Heart left ventricle (tissue), 16 donors: ENCODE measurements at places on chromosomes 4 and X. TPM values are rescaled to one million over a fixed set of nuclear protein-coding genes. Genes with fewer than 3 reads are reported as not detected.
A peak's percentile ranks its signal among the peaks of the same experiment; 100 is the strongest.

The PLS3 gene
- polyA plus RNA-seq = 17.5 TPM

The SLITRK4 gene
- 0.14 TPM for polyA plus RNA-seq

The DUX4 gene
- polyA plus RNA-seq = not detected

The TBC1D14 gene
- 32.0 TPM for polyA plus RNA-seq

The IL21 gene
- polyA plus RNA-seq = not detected

The GPR50 gene
- not detected for polyA plus RNA-seq

The GLOD5 gene
- not detected for polyA plus RNA-seq

The CXCL5 gene
- polyA plus RNA-seq = 0.10 TPM

The SLC4A4 gene
- 3.7 TPM for polyA plus RNA-seq

The PLXNA3 gene
- polyA plus RNA-seq = 8.7 TPM

The CYP2U1 gene
- polyA plus RNA-seq = 3.7 TPM

DNA sequence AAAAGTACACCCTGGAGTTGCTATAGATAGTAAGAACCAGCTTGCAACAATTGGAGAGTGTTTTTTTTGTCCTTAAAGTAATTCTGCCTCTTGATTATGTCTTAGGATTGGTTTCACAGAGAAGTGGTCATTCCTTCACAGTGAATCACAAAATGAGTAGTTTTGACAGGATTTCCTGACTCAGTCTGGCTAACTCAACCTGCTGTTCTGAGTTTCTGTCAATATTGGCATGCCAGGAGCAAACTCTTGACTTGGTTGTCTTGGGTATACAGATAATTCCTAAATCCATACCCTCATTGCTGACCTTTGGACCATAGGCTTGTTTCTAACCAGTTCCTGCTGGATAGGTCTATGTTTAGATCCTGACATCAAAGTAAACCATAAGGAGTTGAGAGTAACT, 9.4 kb downstream of the FHIP1A start:
- DNase-seq = no peak

DNA sequence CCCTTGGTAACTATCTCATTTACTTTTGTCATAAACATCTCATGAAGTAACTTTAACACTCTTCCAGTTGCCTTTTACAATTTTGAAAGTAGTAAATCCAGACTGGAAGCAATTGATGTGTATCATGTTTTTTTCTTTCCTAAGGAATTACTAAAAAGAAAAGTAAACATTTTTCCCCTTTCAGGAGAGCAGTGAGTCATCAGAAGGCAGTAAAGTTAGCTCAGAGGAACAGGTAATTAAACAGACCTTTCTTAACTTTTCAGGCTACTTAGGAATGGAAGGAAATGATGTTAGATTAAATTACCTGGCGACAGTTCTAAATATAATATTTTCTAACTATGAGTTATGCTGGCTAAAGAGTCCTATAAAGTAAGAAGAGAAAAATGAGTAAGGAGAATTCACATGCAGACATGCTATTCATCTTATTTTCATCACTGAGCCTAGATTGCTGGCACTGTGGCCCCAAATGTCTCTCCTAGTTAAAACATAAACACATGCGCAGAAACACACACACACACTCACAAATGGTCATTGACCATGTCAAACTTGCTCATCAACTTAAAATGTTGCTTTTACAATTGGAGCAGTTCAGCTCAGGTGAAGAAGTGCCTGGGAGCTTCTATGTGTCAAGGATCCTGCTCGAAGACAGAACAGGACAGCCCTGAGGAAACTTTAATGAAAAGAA, 9.3 kb downstream of the DMP1 start:
- DNase-seq = no peak

- no peak for DNase-seq
Measured at GRCh38 chr4:154462081-154462810, 29.4 kb downstream of the DCHS2 start.

- no peak for DNase-seq
Measured at GRCh38 chr4:41124916-41125548, 89.3 kb downstream of the APBB2 start.

DNA sequence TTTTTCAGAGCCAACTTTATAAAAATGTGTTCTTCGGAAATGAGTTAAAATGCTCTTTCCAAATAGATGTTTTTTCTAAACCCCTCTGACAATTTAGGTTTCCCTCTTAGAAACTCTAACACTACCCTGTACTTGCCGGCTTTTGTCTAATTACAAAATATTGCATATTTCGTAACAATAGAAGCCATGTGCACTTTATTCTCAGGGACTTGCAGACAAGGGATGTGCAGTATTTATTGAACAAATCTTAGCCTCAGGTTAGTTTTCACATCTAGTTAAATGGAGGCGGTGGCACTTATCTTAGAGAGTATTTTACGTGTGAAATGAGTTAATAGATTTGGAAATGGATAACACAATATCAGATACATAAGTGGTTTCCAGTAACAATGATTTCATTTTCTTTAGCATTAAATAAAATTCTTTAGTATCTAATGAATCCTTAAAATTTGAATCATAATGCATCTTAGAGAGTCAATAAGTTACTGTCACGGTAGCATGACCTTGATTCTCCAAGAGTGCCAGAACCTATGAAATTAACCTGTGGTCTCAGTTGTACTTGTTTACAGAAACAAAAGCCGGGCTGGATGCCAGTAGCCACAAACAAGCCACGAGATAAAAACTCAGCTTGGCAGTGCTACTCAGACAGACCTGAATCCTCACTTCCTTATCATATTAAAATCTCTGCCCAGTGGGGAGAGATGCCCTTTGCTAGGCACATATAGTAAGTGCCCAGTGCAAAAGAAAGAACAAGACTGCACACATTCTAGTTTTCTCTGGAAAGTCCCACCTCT, 772 bp upstream of the PABPC4L start:
- no peak for DNase-seq

DNA sequence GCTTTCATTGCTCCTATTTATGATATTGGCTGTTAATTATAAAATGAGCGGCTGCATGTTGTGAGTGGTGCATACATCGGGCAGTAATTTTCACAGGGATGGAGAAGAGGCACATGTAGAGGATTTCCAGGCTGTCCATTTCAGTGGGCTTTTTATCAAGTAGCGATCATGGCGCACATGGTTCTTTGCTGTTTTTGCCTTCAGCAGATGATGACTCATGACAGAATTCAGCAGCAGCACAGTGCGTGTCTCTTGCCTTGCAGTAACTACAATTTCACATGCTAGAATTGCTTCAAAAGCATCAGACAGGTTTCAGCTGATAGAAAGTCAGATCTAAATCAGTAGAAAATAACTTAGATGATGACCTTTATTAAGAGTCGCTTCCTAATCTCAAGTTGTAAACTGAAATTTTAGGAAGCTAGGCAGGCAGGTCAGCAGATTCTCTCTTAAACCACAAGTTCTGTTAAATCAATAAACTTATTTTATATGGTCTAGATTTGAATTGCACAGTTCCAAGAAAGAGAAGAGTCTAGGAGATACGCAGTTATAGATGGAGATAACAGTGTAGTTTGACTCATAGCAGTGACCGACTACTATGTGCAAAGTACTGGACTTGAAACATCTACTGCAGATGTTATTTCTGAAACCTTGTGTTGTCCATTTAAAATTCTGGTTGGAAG, 35.8 kb downstream of the LRP2BP start:
- no peak for DNase-seq

DNA sequence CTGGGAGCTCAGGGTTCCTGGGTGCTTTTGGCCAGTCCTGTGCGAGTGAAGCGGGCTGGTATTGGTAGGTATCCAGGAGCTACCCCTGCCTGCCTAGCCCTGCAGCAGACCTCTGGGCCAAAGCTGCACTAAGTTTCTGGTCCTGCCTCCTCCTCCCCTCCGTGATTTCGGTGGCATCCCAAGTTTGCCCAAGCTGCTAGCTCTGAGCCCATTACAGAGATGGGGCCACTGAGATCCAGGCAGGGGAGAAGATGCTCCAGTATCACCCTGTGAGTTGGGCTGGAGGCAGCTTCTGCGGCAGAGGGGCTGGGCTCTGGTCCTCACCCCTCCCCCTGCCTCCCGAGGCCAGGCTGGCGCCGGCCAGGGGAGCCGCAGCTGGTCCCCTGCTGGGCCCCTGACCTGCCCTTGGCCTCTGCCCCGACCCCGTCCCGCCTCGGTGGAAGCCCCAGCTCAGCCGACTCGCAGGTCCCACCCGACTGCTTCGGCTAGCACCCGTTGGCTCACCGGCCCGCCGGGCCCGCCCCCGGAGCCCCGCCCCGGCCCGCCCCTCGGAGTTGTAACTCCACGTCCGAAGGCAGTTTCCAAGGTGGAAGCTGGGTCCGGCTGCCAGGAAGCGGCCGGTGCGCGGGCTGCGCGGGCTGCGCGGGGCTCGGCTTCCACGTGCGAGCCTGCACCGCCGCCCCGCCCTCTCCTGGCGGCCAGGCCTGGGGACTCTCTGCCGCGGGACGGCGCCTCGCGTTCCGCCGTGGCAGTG, at the start of gene DUSP9:
DUSP9 (plus strand) TSS at position 584 of the 754 bp plus-strand sequence. CDS start 751 bp downstream, outside the sequence.
- DNase-seq = no peak

DNA sequence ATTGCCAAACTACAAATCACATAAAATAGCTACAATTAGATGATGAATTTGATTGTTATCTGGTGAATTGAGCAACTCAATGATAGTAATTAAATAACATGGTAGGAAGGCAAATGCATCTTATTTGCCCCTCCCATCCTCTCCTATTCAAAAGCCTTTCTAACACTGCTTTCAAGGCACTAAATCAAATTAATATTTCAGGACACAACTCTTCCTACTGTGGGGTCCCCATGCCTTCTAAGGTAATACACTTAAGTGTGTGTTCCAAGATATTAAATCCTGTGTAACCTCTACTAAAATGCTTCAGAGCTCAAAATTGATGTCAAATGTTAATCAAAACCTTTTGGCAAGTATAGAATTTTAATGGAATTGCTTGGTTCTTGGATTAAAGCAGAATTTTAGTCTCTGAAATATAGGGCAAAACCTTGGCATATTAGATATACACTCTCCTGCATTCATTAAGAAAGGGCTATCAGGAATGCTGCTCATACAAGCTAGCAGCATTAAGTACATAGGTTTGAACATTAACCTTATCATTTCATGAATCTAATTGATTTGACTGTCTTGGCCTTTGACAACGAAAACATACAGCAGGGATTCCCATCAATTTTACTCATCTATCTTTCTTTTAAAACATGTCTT, 371.8 kb upstream of the GALNTL6 start:
- no peak for DNase-seq

DNA sequence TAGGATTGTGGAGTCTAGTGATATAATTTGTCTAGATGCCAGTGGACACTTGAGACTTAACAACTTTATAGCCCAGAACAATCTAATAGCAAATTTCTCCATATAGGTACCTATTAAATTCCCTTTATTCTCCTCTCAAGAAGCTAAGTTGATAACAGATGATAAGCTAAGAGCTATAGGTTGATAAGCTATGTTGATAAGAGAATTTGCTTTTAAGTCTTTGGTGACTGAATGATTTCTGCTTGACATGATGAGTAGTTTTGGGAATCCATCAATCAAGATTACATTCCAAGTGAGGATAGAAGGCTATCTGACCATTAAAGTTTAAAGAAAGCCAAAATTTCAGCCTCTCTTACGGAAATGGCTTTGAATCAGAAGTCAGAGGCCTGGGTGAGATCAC, 131.6 kb downstream of the EMCN start:
- DNase-seq = no peak

GRCh38 chrX:79325263-79325958, 41.7 kb downstream of the ITM2A start:
- no peak for DNase-seq

GRCh38 chr4:121330180-121330665, 50.6 kb downstream of the QRFPR start:
- no peak for DNase-seq

GRCh38 chr4:37635155-37635554, 51.0 kb downstream of the RELL1 start:
- no peak for DNase-seq

DNA sequence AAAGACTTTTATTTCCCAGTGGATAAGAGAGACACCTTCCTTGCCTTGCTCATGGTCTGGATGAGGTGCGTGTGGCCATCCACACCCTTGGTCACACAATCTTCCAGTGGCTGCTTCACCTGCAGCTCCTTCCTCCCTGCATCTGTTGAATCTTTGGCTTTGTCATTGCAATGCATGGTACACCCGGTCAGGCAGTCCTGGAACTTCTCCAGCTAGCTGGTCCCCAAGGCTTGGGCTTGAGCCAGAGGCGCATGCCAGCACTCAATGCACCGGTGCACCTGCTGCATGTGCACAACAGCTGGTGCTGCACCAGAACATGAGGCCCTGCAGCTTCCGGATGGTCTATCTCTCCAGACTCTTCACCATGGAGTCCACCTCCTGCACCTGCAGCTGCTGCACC, 31.7 kb downstream of the SCML1 start:
- no peak for DNase-seq

DNA sequence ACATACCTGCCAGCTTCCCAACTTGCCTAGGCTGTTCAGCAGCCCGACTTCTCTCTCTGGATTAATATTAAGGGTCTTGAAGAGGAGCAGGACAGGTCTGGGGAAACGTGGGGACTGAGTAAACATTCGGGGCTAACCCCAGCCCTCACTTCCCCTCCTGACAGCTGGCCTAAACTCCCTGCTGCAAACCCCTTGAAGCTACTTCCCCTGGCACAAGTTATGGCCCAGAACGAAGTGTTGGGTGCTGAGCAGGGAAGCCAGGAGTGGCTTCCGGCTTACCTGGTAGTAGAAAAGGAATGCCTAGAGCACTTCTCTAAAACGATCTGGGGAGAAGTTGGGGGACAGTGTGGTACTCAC, 200.0 kb downstream of the BCOR start:
- no peak for DNase-seq

- DNase-seq = no peak
Measured at GRCh38 chr4:159006202-159006601, 96.7 kb upstream of the RAPGEF2 start.

- no peak for DNase-seq
Measured at GRCh38 chr4:68953056-68953596, 1.5 kb upstream of the UGT2A3 start.

DNA sequence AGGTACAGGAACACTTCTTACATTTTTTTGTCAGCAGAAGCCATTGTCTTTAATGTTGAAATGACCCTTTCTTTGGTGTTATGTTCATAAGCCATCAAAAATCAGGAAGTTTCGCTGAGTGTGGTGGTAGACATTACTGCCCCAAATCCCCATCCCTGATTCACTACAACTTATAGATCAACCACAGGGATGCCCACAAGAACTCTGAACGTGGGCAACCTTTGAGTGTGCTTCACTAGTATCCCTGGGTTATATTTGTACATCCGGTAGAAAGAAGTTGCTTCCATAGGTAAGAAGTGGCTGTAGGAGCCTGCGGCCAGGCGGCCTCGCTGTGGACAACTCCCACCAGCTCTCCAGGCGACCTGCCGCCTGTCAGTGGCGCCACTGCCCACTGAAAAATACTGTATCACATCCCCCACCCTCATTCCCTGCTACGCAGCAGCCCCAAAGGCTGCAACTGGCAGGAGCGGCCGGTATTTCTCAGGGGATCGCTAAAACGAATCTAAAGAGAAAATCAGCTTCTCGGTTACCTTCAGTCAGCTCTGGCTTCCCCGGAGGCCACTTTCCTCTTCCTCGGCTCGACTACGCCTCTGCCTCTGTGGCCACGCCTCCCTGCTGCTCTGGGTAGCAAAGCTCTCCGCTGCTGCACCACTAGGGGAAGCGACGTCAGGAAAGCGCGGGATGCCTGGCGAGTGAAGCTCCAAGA, 13.9 kb upstream of the ETDC start:
- peak; percentile 8 for DNase-seq

GRCh38 chr4:126568652-126569570, 1063.8 kb upstream of the INTU start:
- no peak for DNase-seq
